Daoy (cell line): ENCODE measurements at places on chromosomes 6 and 20. TPM values are rescaled to one million over a fixed set of nuclear protein-coding genes. Genes with fewer than 3 reads are reported as not detected.

DNA sequence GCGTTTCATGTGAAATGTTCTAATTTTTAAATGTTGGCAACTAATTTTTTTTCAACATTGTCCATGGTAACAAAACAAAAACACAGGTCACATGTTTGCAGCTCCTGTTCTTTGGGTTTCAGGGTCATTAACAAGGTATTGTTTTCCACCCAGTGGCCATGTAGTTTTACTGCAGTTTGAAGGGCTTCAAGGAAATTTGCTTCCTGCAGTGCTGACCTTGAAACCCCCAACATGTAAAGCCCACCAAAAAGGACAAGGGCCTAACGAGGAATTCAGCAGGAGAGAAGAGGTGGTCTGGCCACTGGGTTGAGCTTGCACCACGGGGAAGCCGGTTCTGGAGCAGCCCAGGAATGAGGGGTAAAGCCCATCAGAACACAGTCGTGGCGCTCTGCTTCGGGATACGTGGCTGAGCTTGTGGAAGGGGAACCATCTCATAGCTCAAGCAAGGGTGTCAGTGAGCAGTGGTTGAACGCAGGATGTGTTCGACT lies 13.9 kb upstream of the KLHL31 start:
- DNase-seq: peak; percentile 36

GRCh38 chr20:59518881-59519706 lies 85.2 kb upstream of the PHACTR3 start:
- DNase-seq: peak; percentile 40

DNA sequence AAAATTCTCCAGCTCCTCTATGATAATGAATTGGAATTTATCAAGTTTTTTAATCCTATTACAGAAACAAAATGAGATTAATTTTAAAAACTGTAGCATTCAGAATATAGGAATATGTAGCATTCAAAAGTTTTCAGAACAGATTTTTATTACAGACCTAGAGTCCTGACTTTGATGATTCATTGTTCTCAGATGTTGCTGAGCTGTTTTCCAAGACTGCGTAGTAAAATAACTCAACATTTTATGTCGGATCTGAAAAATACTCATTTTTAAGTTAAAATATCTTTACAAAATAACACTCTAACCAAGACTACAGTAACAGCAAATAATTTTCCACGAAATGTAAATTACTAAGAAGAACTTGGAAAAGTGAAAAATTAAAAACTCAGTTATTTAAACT lies 67.1 kb downstream of the SYCP2 start:
- no peak for DNase-seq

ENPP1 gene
- 5.3 and 5.4 TPM in 2 replicates for total RNA-seq

C6orf132 gene
- total RNA-seq: not detected in 2 replicates

PLA2G7 gene
- not detected in 2 replicates for total RNA-seq

- DNase-seq: no peak
These were observed 37.2 kb downstream of the SLC22A2 start for GRCh38 chr6:160221423-160221822.

- peak; percentile 19 for DNase-seq
These were observed 29.9 kb downstream of the SGK1 start for GRCh38 chr6:134287859-134288537.

GRCh38 chr6:2528156-2528555 lies 222.6 kb downstream of the MYLK4 start:
- DNase-seq: no peak

SYCP2L gene
- 0.11 TPM in 1 of 2 replicates, not detected in the other for total RNA-seq

DNA sequence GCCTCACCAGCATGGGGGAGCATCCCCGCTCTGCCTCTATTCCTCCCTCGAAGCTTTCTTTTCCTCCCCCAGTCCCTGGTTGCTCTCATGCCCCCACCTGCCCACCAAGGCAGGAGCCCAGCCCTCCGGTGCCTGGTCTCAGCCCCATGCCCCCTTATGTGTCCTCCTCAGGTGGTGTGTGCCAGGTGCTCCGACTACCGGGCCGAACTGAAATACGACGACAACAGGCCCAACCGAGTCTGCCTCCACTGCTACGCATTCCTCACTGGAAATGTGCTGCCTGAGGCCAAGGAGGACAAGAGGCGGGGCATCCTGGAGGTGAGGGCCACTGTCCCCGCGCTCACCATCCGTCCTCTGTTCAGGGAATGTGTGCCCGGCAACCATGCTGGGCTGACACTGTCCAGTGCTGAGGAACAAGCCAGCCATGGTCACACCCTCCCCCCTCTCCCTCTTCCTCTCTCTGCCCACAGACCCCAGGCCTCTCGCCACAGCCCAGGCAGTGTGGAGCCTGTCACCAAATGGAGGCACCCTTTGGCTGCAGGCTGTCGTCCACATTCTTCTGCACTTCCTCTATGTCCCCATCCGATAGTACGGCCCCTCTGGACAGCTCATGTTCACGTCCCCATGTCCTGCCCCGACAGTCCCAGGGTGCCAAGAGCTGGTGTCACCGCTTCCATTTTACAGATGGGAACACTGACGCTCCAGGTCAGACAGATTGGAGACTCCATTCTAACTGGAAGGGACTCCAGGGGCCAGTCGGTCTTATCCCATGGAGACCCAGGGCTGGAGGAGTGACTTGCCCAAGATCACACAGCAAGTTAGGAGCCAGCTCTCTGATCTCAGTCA lies 20.4 kb downstream of the FGD2 start:
- DNase-seq: no peak

DNA sequence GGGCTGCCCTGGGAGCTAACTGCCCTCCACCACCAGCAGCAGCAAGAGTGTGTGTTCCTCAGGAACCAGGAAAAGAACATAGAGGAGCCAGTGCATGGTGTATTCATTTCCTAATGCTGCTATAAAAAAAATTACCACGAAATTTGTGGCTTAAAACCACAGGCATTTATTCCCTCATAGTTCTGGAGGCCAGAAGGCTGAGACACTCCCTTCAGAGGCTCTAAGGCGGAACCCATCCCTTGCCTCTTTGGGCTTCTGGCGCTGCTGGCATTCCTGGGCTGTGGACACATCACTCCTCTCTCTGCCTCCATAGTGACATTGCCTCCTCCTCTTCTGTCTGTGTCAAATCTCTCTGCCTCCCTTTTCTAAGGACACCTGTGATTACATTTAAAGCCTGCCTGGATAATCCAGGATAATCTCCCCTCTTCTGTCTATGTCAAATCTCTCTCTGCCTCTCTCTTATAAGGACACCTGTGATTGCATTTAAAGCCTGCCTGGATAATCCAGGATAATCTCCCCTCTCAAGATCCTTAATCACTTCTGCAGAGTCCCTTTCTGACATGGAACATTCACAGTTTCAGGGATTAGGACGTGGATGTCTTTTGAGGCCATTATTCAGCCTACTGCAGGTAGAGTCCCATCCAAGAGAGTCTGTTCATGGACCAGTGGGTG lies 54.7 kb downstream of the NDUFAF5 start:
- DNase-seq: peak; percentile 20

DNA sequence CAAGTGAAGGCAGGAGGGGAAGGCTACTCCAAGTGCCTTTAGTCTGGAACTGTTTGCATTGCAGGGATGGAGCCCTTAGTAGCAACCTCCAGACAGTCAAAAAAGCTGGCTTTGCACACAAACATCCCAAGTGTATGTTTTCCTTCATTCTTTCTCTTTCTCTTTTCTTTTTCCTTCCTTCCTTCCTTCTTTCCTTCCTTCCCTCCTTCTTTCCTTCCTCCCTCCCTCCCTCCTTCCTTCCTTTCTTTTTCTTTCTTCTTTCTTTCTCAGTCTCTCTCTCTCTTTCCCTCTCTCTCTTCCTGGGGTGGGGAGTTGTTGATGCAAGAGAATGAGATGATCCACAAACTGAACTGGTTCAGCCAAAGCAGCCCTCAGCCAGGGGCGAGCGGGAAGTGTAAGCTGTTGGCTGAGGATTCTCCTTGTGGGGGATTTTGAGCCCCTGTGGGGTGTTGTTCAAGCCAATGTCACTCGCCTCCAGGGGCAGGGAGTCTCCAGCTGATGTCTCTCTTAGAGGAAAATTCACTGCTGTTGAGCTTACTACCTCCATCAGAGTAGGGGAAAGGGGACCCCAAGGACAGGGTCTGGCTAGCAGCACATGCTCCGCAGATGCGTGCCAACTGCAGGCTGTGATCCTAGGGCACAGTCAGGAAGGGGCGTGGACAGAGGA lies 11.7 kb downstream of the RSPO4 start:
- DNase-seq: peak; percentile 13

COL9A3 gene
- 0.97 and 6.1 TPM in 2 replicates for total RNA-seq

DNA sequence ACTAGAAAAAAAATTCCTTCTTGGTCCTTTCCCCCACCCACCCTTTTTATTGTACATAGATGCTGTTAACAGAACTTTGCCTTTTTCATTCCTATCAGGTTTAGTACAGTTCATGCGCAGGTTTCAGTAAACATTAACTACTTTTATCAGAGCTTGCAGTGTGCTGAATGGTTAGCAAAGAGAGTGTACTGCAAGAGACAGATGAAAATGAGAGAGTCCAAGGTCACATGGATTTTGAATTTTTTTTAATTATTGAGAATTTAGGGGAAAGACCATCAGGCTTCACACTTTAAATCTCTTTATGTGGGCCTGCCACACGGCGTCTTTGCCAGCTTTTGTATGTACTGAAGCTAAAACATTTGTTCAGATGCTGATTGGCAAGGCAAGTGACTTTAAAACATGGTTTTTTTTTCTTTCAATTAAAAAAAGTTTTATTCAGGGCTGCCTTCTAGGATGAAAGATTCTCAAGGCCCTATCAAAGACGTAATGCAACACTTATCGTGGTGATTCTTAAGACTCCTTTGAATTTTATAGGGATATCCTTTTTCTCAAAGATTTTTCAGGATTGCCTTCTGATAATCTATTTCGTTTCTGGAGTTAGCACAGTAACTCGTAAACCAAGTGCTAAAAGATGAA lies 32.2 kb downstream of the RREB1 start:
- DNase-seq: no peak

- DNase-seq: peak; percentile 53
These were observed 26.3 kb upstream of the TFB1M start for GRCh38 chr6:155340464-155341129.

DNA sequence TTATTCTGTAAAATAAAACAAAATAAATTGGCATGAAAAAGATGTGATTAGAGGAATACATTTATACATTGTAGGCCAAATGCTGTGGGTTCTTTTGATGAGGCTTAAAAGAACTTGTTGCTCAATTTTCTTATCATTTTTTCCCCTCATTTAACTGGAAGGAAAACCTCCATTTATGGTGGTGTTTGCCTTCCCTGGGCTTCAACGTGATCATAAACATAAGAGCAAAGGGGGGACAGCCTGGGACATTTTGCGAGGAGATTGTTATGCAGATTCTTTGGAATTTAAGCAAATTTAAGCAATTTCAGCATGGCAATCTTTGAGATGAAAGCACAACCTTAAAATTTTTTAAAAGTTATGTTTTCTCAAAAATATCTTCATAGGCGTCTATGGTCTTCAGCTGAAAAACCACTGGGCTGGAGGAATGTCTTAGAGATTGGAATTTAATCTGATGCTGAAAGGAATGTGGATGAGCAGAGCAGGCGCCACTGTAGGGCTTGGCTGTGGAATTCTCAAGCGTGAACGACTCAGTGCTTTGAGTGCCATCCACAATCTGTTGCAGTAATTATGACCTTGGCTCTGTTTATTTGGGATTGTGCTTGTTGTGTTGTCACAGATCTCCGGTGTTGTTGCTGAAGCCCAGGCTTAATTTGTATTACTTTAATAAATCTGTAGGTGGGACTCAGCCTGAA lies 149.4 kb upstream of the MLIP start:
- DNase-seq: peak; percentile 33

- DNase-seq: no peak
These were observed 417.3 kb downstream of the LMBRD1 start for GRCh38 chr6:69379518-69379917.

DEFB126 gene
- total RNA-seq: not detected in 2 replicates

DNA sequence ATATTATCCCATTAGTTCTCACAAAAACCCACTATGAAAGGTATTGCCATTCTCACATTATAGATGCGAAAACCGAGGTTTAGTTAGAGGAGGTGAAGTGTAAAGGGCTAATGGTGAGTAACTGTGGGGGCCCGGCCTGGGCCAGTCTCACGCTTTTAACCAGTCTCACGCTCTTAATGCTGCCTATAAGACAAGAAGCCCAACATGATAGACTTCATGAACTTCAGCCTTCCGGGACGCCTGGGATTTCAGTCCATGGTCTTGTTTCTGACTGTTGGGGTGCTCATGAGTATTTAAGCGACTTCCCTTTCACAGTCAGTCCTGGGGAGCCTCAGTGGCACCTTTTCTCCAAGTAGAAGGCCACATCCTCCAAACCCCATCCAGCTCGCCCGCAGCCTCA lies 31.7 kb downstream of the AGPAT4 start:
- DNase-seq: no peak

DNA sequence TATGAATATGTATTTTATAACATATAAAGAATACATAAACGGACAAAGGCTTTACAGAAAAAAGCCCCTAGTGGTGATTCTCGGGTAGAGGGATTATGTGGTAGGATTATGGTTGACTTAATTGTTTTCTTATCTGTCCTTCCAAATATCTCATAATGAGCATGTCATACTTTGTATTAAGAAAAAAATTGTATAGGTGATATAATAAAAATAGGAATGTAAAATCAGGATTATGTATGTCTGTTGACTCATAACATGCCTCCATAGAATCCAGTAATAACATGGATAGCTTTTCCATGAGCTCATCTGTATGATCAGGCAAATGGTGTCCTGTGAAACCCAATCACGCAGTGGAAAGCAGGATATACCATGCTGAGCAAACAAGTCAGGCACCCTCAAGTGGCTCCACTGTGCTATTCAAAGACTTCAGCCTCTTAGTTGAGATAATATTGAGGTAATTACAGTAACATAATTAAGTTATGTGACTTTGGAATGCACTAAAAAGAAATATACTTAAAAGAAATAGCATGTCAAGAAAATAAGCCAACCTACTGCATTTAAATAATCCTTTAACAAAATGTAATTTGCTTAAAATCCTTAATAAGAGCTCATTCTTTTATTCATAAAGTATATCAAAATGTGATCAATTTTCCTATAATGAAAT lies 39.6 kb upstream of the PRELID3B start:
- DNase-seq: peak; percentile 76

DNA sequence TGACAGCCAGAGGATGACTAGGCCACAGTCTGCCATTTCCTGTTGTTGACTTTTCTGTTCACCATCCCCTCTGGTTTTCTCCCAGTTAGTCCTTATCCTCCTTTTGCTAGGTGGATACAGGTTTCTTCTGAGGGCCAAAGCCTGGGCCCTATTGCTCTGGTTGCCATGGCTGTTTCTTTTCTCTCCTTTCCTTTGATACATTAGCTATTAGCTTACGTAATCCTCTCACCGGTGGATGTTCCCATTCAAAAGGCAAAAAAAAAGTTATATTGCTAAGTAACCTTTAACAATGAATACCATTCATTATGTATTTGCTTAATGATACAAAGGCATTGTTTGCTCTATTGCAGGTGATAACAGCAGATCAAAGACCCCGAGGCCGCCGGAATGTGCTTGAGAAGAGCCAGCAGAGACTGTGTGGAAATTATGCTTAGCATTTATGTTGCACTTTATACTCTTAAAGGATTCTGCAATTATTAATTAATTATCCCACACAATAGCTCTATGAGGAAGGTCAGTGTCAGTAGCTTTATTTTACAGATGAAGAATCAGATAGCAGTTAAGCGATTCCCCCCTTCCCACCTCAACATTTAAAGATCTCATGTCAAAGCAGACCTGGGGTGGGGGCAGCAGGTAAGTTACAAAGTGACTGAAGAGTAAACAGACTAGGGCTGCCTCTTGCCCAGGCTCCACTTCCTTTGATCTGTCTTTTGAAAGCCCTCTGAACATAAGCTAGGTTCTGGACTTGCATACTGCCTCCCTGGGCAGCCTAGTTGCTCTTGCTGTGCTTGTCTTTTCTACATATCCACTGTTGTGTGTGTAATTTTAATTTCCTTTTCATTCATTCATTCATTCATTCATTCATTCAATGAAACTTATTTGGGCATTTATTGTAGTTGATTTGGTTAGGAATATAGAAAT lies 14.5 kb upstream of the TFB1M start:
- peak; percentile 28 for DNase-seq

TBCC gene
- 68.0 and 78.1 TPM in 2 replicates for total RNA-seq
